ENCODE measurements at places on chromosomes 11 and 22.

GRCh38 chr22:45426387-45426786, 12.9 kb downstream of the RIBC2 start:
- no peak for DNase-seq

DNA sequence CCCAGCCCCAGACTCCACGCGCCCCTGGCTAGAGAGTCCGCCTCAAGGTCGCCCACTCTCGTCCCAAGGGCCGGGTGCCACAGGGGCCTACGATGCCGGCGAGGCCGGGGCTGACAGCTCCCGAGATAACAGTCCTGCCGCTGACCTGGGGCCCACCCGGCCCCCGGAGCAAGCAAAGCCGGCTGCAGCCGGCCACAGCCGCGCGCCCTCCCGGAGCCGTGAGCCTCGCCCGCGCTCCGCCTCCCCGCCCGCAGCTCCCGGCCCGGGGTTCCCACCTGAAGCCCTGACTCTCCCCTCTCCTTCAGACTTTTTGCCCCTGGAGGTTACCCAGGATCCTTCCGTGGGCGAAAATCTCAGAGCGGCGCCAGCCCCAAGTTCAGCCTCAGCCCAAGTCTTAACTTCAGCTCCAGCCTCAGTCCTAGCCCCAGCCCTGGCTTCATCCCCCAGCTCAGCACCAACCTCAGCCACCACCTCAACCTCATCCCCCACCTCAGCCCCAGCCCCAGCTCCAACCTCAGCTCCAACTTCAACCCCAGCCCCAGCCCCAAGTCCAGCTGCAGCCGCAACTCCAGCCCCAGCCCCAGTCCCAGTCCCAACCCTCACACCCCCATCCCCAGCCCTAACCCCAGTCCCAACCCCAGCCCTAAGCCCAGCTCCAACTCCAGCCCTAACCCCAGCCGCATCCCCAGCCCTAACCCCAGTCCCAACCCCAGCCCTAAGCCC, 1.7 kb downstream of the KLHDC7B start:
- DNase-seq = no peak

- DNase-seq = no peak
Observed at GRCh38 chr11:117900121-117900648, 23.7 kb upstream of the FXYD6 start.

GRCh38 chr11:72227316-72228228, 3.0 kb downstream of the INPPL1 start:
- no peak for DNase-seq

- DNase-seq = no peak
Observed at GRCh38 chr11:12797996-12798395, 123.8 kb downstream of the TEAD1 start.

DNA sequence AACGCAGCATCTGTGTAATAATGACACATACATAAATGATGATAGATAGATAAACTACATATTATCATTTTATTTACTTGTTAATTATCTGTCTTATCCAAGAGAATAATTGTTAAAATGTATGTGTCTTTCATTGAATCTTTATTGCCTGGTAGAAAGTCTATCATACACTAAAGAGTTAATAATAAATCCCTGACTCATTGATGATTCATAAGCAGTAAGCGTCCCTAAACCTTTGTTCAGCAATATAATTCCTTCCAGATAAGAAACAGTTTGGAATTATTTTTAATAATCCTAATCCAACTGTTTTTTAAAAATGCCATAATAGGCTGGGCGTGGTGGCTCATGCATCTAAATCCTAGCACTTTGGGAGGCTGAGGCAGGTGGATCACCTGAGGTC, 655.6 kb upstream of the CNTN5 start:
- DNase-seq = no peak

DNA sequence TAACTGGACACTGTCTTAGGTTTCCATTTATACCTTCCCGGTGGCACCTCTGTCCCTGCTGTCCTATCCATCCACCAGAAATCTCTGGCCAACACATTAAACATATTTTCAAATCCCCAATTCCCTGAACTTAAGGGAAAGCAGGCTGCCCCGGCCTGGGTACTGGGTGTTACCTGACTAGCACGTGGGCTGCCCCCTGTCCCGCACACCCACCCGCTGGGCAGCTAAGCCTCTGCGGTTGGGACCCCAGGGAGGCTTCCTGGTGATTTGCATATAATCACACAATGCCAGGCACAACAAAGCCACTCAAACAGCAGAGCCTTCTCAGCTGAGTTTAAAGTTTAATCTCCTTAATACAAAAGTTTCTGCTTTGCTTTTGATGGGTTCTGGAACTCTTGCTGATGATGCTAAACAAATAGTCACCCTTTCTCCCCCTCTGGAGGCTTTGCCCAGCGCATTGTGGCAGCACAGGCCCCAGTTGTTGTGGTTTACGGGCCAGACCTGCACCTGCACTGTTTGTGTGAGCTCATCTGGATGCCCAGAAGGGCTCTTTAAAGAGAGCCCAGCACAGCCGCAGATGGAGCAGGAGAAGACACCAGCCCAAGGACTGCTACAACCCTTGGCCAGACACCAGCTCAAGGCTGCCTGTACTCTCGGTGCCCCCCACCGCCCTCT, 59.9 kb upstream of the POU2AF1 start:
- DNase-seq = no peak

DNA sequence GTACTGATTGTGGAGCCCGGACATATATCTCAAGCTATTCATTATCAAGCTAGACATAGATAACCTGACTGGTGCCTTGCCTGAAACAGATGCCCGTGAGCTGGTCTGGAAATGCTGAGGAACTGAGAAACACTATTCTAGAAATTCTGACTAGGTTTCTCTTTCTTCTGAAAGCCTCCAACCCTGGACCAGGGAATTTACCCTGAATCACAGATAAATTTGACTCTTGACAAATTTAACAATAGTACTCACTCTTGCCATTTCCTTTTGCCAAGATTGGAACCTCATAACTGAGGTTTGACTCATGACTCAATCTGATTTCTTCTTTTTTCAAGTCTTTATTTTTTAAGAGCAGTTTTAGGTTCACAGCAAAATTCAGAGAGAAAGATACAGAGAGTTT, 189.6 kb upstream of the SYN3 start:
- no peak for DNase-seq

GRCh38 chr11:132640952-132641351, 891.3 kb downstream of the OPCML start:
- no peak for DNase-seq

DNA sequence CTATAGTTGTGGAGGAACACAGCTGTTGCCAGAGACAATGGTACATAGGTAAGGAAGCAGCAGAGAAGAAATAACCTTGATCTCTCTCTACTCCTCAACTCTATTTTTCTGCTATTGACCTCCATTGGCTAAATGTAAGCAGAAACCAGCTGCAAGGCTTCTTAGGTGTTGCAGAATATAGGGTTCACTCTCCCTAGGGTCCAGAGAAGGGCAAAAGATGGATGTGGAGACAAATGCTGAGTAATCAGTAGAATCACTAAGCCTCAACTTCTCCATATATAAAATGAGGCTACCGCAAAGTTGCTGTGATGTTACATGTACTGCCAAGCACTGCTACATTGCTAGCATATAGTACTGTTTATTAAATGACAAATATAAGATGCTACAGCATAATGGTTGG, 120.6 kb downstream of the PDE3B start:
- DNase-seq = no peak

DNA sequence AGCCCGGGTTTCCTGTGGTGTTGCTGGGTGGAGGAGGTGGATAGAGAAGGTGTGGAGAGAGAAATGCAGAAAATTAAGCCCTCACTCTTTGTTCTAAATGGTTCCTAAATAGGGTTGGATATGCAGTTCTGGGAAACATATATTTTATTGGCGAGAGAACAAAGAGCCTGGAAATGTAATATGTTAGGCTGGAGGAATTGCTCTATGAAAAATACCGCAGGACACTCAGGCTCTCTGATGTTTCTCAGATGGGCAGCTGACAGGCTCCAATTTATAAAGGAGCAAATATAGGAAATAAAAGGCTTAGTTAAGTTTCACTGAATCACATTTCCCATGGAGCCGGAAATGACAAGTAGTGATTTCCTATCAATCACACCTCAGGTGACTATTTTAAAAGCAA, 428.0 kb downstream of the TMEM135 start:
- no peak for DNase-seq

DNA sequence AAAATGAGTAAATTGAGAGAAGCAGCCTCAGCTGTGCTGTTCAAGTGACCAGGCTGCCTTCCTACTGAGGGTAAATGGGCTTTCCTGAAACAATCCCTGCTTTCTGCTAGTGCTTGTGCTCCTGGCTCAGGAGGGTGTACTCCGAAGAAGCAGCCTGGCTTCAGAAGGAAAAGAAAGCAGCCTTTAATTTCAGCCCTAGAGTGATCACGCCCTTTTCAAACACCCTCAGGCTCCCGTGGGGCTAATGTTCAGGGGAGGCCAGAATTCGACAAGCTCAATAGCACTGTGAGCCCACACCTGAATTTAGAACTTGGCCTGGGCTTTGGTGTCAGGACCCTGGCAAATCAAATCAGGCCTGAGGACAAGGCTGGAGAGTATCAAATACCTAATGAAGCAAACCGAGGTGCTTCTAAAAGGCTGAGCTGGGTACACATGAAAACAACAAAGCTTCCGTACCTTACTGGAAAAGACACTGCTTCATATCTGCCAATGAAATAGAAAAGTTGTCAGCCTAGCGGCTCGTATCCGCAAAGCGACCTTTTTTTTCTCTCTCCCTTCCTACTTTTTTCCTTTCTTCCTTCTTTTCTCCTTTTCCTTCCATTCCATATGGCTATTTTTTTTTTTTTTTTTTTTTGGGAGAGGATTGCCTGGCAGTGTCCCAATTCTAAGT, 387.8 kb downstream of the SOX6 start:
- no peak for DNase-seq

DNA sequence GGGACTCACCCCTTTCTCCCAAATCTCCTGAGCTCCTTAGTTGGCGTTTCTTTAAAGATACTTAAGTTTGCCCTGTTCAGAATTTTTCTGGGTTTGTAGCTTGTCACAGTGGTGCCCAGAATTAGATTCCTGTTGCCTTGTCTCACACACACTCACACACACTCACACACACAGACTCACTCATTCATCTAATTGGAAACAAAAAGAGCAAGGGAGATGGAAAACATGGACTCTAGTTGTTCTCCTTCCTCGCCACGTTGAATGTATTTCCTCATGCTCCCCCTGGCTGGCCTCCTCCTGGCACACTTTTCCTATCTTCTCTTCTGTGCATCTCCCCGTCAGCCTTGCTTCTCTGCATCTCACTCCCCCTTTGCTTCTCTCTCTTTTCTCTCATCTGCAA, 752.3 kb downstream of the NTM start:
- DNase-seq = no peak

GRCh38 chr11:5476186-5476819, 12.2 kb upstream of the OR52D1 start:
- peak; percentile 2 for DNase-seq

GRCh38 chr11:64148226-64148916, 17.5 kb downstream of the MACROD1 start:
- peak; percentile 64 for DNase-seq

DNA sequence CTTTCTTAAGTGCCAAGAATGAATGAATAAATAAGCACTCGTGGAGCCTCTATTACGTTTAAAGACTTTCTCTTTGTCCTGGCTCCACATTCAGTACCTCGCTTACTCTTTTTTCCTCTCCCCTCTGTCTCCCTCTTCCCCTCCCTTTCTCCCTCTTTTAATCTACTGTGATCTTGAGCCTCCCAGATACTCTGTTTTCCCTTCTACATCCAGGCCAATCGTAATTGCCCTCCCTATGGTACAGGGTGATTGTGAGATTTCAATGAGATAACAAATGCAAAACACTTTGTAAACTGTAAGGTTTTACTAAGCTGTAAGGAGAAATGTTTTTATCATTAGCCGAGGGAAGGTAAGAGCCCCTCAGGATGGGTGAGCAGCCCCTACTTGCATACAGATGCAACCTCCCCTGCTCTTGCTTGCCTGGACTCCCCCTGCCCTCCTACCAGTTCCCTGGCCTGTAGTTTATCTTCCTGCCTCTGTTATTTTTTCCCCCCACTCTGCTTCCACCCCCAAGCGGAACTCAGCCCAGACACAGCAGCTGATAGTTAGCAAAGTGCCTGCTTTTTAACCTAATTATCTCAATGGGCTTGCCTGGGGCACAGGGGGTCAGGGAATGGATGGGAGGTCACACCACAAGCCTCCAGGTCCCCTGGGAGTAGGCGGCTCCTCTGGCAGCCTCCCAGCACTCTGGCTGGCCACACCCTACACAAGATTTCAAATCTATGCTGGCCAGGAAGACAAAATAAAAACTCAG, 76.9 kb upstream of the CADM1 start:
- no peak for DNase-seq

DNA sequence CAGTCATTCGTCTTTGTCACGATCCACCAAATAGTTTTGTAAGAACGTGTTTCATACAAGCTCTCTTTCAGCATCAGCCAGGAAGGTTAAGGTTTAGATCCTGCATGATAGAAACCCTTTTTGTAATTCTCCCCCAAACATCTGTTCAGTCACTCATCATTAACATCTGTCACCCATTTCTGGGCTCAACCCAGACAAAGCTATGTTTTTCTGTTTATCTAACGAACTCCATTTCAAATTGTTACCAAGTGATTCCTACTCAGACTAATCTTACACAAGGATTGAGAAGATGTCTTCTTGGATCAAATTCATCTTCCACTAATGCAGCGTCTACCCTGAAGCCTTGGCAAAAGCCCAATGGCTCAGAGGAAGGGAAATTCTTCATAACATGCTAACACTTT, 58.8 kb downstream of the FZD4 start:
- no peak for DNase-seq

- DNase-seq = no peak
Observed at GRCh38 chr22:37887584-37888378, 18.3 kb upstream of the MICALL1 start.

GRCh38 chr11:130817330-130817944, 98.8 kb downstream of the SNX19 start:
- DNase-seq = no peak

- no peak for DNase-seq
Observed at GRCh38 chr22:31637891-31638618, 24.0 kb downstream of the PISD start.

Data from activated CD4-positive, alpha-beta T cell treated with anti-CD3 and anti-CD28 coated beads, Interleukin-2, amount 50 U/mL, for 4 hours (primary cell).